NCI-H1694 (cell line): ENCODE measurements at places on chromosomes 13 and 19.
A peak's percentile ranks its signal among the peaks of the same experiment; 100 is the strongest.

- no peak for DNase-seq
Observed at GRCh38 chr19:57978586-57979289, 4.4 kb upstream of the C19orf18 start.

- DNase-seq: no peak
Observed at GRCh38 chr19:34085336-34085735, 87.0 kb upstream of the LSM14A start.

- DNase-seq: no peak
Observed at GRCh38 chr19:4366666-4367335, 23.4 kb downstream of the MPND start.

- DNase-seq: no peak
Observed at GRCh38 chr13:60661521-60661920, 264.5 kb downstream of the TDRD3 start.

DNA sequence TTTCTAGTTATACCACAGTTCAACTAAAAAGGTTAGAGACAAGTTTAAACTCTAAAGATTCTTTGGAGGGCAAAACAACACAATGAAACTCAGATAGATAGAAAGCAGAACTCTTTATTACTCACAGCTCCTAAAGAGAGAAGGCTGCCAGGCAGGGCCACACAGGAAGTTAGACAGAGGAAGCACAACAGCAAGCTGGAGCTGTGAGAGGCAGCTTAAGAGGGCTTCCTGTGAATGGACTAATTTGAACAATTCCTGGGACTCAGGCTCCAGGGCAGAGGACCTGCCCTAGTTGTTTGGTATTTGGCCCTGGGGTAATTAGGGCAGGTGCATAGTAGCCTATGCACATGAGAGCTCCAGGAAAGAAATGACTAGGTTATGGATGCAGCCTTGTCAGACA, 803.6 kb downstream of the DIAPH3 start:
- DNase-seq: no peak

DNA sequence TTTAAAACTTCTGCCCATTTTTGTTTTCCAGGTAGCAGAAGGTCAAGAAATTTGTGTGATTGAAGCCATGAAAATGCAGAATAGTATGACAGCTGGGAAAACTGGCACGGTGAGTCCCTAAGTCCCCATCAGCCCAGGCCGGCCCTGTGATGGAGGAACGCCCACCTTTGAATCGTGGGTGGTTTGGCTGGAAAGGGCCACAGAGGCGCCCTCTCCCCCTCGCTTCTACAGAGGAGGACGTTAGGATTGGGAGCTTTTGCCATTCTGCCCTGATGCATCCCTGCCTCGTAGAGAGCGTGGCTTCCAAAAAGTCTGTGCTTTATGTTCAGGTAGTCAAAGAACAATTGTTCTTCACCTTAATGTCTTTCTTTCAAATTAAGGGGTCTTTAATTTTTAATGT, 60.9 kb downstream of the GGACT start:
- DNase-seq: no peak

DNA sequence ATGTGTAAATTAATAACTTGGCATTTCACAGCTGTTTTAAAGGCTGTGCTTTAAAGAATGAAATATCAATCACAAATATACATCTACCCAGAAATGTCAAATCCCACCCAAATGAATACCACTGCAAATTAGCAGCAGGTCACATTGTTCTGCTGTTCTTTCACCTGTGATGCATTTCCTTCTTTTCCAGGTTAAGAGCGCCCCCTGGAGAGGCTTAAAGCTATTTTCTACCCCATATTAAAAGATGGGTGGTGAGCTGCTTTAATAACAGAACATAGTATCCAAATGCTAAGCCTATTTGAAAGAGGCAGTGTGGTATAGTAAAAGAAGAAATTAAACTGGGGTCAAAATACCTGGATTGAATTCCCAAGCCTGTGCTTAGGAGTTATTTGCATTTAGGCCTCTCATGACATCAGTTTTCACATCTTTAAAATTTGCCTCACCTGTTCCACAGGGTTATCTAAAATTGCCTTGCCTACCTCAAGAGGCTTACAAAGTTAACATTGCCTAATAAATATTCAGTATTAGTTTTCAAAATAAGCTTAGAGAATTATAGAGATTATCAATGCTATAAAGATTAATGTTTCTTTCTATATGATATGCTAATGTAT, 396.9 kb upstream of the SLITRK5 start:
- DNase-seq: peak; percentile 57

- DNase-seq: no peak
Observed at GRCh38 chr13:50527188-50527587, 316.3 kb downstream of the DLEU7 start.

DNA sequence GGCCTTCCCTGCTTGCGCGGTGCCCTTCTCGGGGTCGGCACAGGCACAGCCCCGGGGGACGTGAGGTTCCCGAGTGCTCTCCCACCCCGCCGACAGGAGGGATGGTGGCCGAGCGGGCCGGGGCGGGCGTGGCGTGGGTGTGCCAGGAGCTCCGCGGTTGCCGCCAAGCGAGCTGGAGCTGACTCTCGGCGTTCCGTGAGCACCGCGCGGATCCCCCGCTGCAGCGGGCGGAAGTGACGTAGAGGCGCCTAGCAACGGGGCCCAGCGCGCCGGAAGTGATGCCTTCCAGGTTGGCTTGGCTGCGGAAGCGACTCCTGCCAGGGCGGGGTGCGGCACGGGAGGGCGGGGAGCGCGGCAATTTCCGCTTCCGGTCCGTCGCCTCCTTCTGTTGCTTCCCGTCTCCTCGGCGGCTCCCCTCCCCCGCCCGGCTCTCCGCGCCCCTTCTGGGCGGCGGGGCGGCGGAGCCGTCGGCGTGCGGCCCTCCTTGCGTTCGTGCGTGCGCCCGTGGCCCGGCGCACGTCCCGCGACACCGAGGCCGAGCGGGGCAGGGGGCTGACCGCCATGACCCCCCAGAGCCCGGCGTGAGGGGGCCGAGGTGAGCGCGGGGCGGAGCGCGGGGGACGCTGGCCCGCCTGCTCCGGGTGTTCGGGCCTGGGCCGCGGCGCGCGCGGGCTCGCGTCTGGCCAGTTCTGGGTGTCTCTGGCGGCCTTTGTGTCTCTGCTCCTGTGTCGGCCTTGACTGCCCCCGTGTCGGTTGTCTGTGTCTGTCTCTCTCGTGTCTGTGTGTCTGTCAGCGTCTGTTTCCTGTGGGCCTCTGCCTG, at the start of gene EPN1:
TSS of gene EPN1 (plus strand) at position 386 of the 820 bp plus-strand sequence. CDS start 3,402 bp downstream, outside the sequence.
- DNase-seq: peak; percentile 94

DNA sequence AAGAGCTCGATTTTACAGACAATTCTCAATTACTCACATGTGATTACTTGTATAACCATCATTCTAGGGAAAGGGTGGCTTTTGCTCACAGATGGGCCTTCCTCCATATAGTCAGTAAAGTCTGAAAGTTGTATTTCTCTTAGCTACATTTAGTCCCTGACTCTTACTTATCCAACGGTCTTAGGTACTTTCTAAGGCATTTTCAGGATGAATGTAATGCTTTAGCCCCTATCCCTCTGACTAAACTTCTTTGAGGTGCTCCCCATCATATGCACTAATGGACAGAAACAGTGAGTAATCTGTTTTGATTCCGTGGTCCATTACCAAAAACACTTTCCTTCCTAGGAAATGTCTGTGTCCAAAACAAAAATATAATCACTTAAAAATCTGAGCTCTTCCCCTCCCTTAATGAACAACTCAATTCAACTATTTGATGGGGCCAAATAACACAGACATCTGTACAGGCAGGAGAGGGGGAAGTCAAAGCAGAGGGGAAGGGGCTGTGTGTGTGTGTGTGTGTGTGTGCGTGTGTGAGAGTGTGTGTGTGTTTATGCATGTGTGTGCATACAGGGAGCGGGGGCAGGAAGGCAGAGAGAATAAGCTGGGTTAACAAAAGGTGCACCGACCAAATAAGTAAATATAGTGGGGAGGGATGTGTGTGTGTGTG, 84.9 kb downstream of the USP12 start:
- DNase-seq: no peak

GRCh38 chr19:752652-753517, 2.0 kb downstream of the MISP start:
- DNase-seq: no peak

- DNase-seq: no peak
Observed at GRCh38 chr19:54518844-54519243, 16.2 kb downstream of the LAIR2 start.
